Anterior cingulate cortex (tissue), 58 donors: ENCODE measurements at places on chromosomes 5 and 9.

- no peak for DNase-seq
Measured at GRCh38 chr9:138014563-138014945, 137.0 kb downstream of the CACNA1B start.

DNA sequence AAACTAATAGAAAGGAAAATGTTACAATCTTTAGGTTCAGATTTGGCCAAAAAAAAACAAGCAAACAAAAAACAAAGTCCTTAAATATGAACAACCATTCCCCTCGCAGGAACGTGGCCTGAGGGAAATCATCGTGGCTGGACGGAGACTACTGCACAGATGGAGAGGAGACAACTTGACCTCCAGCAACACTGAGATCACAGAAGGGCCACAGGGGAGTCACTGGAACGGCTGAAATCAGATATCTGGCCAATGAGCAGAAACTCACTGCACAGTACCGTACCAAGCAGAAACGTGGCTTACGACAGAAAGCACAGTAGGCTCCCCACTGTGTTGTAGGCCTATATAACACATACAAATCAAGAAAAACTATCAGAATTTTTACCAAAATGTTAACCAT is 27.7 kb downstream of the CAMSAP1 start:
- DNase-seq = no peak

DNA sequence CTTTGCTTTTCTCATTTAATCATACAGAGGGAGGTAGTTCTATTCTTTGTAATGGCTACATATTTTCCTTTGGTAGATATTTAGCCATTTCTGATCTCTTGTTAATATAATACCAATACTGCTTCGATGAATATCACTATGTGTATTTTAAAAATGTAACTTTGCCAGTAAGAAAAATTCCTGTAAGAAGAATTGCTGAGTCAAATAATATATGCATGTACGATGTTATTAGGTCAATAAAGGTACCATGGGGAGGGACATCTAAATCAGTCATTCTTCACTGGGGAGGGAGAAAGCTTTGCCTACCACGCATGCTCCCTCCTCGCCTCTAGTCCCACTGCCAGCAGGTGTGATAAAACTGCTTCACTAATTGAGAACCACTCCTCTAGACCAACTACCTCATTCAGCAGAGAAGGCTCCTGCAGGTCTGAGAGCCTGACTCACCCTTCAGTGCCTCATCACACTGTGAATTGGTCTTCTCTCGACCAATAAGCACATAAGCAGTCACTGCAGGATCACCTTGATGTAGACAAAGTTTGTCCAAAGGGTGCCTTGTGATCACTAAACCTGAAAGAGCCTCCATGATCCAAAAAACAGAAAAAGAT is 56.1 kb upstream of the TBCA start:
- no peak for DNase-seq

DNA sequence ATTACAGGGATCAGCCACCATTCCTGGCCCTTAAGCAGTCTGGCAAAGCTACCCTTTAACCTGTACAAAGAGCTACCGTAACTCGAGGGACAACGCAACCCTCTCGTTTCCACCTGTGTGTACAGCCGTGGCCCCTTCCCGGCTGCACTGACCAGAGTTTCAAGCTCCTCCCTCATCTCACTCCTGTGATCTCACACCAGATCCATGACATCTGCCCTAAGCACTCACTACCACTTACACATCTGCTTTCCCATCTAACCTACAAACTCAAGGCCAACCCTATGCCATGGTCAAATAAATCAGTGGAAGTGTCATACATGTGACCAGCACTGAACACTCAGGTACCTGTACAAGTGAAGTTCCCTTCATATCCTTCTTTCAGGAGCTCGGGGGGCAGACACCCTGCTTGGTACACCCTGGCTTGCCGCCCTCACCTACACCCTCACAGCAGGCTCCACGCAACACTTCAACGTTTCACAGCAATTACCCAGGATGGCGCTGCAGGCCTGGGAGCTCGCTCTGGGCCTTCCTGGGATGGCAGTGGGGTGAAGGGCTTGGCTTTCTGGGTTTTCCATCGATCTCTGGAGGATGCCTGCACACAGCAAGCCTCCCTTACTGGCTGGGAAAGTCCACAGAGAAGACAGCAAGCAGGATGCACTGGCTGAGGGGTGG is 61.7 kb downstream of the PRRT1B start:
- no peak for DNase-seq

DNA sequence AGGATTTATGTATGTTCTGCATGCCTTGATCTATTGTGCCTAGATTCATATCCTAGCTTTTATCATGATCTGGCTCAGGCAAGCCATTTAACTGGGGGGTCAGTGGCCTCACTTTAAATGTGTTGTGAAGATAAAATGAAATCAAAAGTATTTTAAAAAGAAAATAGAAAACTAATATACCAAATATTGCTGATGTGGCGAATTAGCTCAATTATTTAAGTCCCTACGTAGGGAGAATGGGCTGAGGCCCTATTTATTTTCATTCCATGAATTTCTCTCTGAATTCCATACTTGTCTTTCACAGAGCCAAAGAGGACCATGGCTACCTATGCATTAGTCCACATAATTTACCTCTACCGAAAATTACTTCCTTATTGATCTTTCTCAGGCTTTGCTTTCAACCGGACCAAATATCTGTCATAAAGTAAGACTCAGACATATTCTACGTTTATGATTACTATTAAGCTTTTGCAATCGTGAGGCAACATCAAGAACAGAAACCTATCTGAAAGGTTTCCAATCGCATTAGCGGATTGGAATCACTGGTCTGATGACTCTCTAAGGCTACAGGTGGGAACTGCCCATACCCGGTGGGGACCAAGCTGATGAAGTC is 1.7 kb downstream of the MBLAC2 start:
- no peak for DNase-seq

DNA sequence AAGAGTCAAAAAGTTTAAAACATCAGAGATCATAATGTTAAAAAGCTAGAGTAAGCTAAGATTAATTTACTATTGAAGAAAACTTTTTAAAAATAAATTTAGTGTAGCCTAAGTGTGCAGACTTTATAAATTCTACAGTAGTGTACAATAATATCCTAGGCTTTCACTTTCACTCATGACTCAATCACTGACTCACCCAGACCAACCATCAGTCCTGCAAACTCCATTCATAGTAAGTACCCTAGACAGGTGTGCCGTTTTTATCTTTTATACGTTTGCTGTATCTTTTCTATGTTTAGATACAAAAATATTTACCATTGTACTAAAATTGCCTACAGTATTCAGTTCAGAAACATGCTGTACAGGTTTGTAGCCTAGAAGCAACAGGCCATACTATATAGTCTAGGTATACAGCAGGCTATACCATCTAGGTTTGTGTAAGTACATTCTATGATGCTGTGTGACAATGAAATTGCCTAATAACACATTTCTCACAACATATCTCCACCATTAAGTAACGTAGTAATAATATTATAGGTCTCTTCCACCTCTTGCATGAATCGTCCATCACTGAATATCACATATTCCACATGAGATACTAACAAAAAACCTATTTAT is 59.2 kb downstream of the MEGF9 start:
- DNase-seq = no peak

- no peak for DNase-seq
Measured at GRCh38 chr5:1494780-1495524, 28.8 kb downstream of the LPCAT1 start.

DNA sequence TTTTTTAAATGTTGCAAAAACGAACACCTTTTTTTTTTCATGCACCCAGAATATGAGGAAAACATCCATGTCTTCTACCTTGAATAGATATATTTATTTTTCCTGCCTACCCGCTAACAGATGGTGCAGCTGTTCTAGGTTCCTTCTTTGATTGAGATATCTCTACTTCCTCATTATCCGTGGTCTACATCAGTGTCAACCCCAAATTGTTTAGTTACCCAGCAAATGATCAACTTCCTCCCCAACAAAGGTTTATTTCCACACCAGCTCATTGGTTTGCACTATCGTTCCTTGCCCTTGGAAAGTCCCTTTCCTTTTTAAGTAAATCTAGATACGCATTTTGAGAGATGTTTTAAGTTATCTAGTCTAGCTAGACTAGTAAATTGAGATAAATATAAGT is 166.4 kb downstream of the PRR16 start:
- DNase-seq = no peak

DNA sequence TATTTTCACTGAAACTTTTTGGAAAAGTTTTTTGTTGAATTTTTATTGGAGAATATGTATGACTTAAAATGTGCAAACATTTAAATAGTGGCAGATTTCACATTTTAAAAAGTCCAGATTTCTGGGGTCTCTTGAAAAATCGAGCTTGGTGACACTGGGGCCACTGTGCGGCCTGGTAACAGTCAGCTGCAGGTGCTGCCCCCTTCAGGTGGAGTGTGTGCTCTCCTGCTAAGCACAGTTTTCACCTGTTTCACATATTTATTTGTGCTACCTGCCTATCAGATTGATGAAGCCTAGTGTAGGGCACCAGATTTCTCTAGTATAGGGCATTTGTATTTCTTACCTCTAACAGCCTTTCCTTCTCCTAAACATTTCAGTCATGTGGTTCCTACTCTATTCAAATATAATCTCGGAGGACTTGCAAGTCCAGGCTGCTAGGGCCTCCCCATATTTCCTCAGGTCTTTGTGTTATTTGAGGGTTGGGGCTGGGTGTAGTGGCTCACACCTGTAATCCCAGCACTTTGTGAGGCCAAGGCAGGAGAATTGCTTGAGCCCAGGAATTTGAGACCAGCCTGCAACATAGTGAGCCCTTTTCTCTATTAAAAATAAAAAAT is 95.8 kb upstream of the KLF9 start:
- DNase-seq = no peak

DNA sequence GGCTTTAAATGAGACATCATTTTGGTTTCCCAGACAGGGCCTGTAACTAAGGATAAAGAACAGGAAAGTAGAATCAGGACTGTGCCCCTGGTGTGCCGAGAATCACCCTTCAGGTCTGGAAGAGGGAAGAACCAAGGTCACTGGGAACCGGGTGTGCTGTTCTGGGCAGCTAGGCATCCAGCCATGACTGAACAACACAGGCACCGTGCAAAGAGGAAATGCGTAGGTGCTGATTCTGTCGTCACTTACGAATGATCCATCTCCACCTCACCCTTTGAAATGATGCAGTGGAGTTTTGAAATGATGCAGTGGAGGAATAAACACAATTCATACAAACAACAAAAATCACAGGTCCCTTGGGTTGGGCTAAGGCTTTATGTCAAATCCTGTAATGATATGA is 64.4 kb downstream of the MAP1B start:
- DNase-seq = no peak
